Retina (tissue), 1 donor: ENCODE measurements at places on chromosomes 13 and 19.

DNA sequence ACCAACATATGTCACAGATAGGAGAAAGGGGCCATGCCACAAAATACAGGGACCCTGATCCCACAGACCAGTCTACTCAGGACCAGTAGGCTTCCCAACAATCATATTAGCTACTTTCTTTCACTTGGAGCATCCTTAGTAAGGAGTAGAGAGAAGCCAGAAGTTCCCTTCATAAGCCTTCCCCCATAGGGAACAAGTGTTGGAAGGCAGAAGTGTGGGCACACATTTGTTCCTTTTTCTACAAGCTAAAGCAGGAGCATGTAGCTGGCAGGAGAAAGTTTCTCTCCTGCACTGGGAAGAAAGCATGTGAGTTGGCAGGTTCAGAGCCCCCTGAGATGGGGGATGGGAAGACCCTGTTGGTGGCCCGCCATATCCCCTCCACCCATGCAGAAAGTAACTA, 165.4 kb downstream of the KCTD12 start:
- no peak for DNase-seq

GRCh38 chr13:32903720-32904119, 112.5 kb upstream of the KL start:
- DNase-seq, result no peak

DNA sequence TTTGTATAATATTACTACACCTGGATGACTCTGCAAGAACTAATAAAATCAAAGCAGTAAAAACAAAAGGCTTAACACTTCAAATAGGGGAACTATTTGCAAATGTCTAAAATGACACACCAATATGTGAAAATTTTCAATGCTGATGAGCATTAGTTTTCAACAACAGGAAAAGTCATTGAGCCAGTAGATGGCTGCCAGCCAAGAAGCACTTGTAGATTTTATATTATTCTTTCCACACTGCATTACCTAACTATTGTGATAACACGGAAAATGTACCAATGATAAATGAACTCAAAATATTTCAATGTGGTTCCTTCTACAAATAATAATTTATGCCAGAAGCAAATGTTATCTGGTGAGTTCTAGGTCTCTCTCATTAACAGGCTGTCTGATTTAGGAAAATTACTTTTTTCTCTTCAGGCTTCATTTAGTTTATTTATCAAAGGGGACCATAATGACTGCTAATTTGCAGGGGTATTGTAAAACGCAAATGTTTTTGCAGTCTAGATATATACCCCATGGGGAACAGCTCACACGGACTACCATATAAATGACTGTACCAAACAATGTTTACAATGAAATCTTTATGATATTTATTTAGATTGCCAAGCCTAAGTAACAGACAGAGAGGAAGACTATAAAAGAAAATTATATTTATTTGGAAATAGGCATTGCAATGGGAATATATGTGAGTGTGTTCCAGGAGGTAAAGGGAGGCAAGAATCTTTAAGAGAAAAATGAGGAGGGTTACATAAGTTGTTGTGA, 407.8 kb downstream of the LIG4 start:
- DNase-seq, result no peak

GRCh38 chr13:29852472-29853054, 2.1 kb upstream of the UBL3 start:
- no peak for DNase-seq

- peak; percentile 65 for DNase-seq
These were observed 45.4 kb downstream of the ZIC5 start for GRCh38 chr13:99926014-99926731.

DNA sequence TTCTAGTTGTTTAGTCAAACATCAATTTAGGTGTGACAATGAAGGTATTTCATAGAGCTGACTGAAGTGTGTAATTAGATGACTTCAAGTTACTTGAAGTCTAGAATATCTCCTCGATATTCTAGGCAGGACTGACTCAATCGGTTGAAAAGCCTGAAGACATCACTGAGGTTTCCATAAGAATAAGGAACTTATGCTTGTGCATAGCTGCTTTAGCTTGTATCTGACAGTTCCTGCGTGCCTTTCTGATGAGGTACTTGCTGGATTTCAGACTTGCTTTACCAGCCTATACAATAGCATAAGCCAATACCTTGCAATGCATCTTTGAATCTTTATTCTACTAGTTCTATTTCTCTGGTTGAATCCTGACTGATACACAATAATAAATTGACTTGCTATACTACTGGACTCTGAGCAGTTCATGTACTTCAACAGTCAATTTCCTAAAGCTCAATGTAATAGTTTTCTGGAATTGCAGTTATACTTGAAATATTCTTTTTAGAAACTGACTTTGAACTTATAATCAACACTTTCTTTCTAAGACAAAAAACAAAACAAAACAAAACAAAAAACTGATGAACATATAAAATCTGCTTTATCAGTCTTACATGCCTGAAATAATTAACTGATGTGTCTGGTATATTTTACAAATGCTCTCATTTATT, 1534.8 kb downstream of the SLITRK5 start:
- no peak for DNase-seq

- DNase-seq, result no peak
These were observed 7.2 kb downstream of the MED29 start for GRCh38 chr19:39398297-39398864.

- no peak for DNase-seq
These were observed 911.5 kb downstream of the UQCRFS1 start for GRCh38 chr19:28301463-28301862.

DNA sequence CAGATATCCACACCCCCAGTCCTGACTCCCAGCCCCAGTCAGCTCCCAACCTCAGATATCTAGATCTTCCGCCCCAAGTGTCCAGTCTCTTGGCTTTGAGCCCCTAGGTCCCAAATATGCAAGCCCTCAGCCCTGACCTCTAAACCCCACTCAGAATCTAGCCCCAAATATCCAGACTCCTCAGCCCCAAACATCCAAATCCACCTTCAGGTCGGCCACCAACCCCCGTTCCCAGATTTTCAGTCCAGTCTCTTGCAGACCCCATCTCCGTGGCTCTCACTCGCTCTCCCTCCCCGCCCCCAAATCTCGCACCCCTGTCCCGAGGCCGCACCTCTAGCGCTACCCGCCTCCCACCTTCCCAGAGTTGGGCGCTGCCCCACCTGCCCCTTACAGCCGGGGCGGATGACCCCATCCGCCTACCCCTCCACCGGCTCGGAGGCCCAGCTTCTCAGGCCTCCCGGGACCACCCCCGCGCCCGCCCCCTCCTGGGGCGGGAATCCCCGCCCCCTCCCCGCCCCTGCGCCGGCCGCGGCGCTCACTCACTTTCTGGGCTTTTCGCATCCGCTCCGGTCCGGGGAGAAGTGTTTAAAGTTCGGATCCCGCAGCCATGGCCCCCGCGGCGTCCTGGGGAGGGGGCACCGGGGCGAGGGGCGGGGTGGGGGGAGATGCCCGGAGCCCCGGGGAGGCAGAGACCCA, 604 bp downstream of the ERFL start:
- DNase-seq, result no peak

GRCh38 chr19:5588441-5588840, 20.7 kb upstream of the TINCR start:
- DNase-seq, result no peak

DNA sequence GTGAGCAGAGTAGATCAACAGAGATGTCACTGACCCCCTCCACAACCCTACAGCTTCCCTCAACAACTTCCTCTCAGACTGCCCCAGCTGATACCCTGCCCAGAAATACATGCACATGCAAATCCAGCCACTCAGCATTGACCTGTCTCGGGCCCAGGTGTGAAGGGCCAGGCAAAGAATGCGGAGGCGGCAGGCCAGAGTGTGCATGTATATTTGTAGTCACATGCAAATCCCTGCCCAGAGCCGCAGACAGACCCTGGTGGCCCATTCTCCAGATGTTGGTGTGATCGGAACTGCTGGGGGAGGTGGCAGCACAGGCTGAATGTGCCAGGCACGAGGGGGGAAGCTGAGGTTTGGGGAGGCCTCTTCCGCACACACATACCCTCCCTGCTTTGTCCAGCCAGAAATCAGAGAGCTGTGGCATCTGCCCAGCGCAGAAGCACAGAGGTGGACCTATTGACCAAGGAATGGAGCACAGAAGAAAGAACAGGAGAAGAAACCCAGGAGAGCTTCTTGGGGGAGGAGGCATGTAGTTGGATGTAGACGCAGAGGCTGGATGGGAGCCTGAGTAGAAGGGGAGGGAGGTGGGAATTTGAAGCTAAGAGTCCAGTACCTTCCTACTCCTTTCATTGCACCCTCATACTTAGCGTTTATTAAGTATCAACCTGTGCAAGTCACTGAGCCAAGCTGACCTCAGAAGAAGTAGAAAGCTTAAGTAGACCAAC, 14.4 kb downstream of the MEF2B start:
- DNase-seq, result no peak

- peak; percentile 32 for DNase-seq
These were observed 1.0 kb upstream of the PGLS start for GRCh38 chr19:17510220-17510993.

DNA sequence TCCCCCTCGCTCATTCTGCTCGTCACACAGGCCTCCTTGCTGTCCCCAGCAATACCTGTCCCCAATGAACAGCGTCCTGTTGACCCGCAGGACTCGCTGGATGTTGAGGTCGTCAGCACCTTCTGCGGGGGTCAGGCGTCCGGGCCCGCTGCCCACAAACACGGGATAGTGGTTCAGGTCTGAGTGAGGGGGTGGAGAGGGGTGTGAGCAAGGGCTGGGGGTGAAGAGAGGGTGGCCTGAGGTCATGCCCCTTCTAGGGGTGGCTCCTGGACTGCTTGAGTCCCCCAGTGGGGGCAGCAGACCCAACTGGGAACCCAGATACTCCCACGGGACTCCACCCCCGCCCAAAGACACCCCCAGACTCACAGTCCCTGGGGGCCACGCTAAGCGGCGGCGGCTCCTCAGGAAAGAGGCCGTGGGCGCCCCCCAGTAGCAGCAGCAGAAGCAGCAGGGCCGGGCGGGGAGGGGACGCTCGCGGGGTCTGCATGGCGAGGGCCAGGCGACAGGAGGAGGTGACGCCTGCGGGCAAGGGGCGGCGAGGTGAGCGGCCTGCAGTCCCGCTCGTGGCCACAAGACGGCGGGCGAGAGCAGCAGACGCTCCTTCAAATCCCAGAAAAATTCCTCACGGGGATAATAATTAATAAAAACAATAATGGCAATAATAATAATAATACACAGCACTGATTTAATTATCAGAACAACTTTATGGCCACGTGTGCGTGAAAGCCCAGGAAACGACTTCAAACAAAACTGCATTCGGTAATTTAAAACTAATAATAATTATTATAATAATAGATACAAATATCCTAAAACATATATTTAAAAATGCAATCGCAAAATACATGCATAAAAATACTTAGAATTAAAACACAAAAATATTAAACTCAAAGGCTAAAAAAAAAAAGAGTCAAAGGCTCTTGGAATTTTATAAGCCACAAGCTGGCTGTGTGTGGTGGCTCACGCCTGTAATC, 1.2 kb downstream of the SEMA6B start:
- peak; percentile 86 for DNase-seq

DNA sequence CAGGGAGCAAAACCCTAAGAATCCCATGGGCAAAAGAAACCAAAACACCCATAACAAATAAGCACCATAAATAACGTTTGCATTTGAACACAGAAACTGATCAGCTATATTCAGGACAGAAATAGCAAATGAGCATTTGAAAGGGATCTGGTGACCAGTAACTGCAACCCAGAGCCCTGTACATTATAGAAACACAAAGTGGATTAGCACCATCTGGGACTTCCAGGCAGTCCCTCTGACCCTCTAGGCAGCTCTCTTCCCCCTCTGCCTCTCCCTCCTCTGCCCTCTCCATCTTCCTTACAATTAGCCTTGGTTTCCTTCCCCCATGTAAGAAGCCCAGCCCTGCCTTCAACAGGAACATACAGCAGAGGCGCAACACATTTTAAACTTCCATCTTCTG, 215.0 kb downstream of the DCLK1 start:
- DNase-seq, result no peak

GRCh38 chr13:31627097-31627845, 112.1 kb upstream of the RXFP2 start:
- no peak for DNase-seq

DNA sequence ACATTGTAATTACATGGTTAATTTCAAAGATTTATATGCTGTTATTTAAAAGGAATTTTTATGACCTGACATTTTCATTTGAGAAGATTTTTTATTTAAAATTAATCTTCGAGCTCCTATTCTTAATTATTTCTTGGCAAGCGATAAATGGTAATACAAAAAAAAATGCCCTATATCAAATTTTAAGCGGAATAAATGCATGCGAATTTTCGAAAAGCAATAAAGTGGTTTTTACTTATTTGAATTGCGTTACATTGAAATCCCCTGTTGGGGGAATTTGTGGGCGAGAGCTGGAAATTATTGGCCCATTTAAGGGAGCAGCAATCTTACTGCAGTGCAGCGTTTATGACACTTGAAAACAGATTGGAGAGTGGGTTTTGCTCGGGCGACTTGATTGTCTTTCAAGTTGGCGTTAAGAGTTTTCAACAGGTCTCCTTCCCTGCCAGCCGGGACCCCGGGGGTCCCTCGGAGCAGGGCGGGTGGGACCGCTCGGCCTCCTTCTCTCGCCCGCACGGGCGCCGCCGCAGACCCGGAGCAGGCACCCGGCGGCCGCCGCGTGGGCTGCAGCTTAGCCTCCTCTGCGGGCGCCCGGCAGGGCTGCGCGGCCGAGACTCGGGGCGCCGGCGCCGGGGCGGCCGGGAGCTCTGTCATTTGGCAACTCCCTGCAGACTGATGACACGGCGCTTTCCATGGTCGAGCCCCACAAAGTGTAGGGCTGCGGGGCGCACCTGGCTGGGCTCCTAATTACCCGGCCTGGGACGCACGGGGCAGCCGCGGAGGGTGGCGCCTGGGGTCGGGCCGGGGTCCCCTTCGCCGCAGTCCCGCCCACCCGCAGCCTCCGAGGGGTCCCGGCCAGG, 255.1 kb upstream of the SOX21 start:
- DNase-seq, result peak; percentile 80
